CD8-positive, alpha-beta T cell (primary cell): ENCODE measurements at places on chromosomes 7 and 10. TPM values are rescaled to one million over a fixed set of nuclear protein-coding genes. Genes with fewer than 3 reads are reported as not detected.

The EGFR gene
- total RNA-seq = not detected

The C10orf62 gene
- not detected for total RNA-seq

The NPY gene
- not detected for total RNA-seq

The SRRM3 gene
- not detected for total RNA-seq

The THSD7A gene
- total RNA-seq = not detected

The CPN1 gene
- total RNA-seq = not detected

The ANKRD2 gene
- total RNA-seq = not detected

The ACBD7 gene
- total RNA-seq = 0.86 TPM

The MPP7 gene
- total RNA-seq = 22.5 TPM

The CBX3 gene
- total RNA-seq = 106 TPM

The EPHB6 gene
- 15.3 TPM for total RNA-seq

The HSPA12A gene
- 0.78 TPM for total RNA-seq

The BEND7 gene
- total RNA-seq = not detected

The SPDYE16 gene
- not detected for total RNA-seq

The CUTC gene
- 12.0 TPM for total RNA-seq

The ADRA2A gene
- total RNA-seq = not detected

The LRRC17 gene
- total RNA-seq = not detected

The EVX1 gene
- total RNA-seq = not detected
